SJSA1 (cell line): ENCODE measurements at places on chromosomes 13 and 19. TPM values are rescaled to one million over a fixed set of nuclear protein-coding genes. Genes with fewer than 3 reads are reported as not detected.
A peak's percentile ranks its signal among the peaks of the same experiment; 100 is the strongest.

DNA sequence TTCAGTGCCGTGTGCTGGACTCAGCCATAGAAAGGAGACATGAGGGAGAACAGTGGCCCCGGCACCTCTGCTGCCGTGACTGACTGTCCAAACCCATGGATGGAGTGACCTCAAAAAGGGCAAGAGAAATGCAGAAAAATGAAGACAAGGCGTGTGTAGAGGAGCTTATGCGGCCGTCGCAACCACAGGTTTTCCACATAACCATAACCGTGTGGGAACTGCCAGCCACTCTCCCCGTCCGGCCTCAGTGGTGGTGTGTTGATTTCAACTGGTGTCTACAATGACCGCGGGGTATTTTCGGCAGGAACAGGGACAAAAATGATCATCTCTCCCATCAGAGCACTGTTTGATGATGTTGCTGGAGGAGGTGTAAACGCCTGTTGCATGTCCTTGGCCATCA lies 42.9 kb upstream of the F7 start:
- DNase-seq, result no peak

GRCh38 chr19:40815223-40815622 lies 16.2 kb downstream of the EGLN2 start:
- no peak for DNase-seq

- no peak for DNase-seq
Observed at GRCh38 chr13:43315522-43315921, 292.1 kb downstream of the DNAJC15 start.

GRCh38 chr19:6803036-6803404 lies 30.5 kb downstream of the VAV1 start:
- DNase-seq, result no peak

- no peak for DNase-seq
Observed at GRCh38 chr13:41434831-41435520, 22.4 kb upstream of the RGCC start.

DNA sequence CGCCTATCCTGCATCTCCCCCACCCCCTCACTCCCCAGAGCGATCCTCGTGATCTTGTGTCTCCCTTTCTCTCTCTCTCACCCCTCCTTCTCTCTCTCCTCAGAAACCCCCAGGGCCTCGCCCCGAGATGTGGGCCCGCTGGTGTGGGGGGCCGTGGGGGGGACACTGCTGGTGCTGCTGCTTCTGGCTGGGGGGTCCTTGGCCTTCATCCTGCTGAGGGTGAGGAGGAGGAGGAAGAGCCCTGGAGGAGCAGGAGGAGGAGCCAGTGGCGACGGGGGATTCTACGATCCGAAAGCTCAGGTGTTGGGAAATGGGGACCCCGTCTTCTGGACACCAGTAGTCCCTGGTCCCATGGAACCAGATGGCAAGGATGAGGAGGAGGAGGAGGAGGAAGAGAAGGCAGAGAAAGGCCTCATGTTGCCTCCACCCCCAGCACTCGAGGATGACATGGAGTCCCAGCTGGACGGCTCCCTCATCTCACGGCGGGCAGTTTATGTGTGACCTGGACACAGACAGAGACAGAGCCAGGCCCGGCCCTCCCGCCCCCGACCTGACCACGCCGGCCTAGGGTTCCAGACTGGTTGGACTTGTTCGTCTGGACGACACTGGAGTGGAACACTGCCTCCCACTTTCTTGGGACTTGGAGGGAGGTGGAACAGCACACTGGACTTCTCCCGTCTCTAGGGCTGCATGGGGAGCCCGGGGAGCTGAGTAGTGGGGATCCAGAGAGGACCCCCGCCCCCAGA lies 12.8 kb upstream of the TOMM40 start:
- DNase-seq, result no peak

GRCh38 chr13:83220241-83220640 lies 662.0 kb downstream of the SLITRK1 start:
- no peak for DNase-seq

- DNase-seq, result no peak
Observed at GRCh38 chr19:55279340-55279739, 570 bp downstream of the HSPBP1 start.

DNA sequence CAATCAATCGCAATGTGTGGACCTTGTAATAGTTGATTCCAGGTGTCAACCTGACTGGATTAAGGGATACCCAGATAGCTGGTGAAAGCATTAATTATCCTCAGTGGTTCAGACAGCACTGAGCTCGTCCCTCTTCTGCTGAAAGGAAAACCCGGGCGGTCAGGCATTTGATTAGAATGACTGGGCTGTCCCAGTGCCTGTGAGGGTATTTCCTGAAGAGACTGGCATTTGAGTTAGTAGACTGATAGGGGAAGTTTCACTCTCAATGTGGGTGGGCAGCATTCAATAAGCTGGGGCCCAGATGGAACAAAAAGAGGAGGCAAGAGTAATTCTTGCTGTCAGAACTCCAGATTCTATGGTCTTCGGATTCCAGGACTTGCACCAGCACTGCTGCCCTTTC lies 31.9 kb downstream of the KPNA3 start:
- DNase-seq, result peak; percentile 3

DNA sequence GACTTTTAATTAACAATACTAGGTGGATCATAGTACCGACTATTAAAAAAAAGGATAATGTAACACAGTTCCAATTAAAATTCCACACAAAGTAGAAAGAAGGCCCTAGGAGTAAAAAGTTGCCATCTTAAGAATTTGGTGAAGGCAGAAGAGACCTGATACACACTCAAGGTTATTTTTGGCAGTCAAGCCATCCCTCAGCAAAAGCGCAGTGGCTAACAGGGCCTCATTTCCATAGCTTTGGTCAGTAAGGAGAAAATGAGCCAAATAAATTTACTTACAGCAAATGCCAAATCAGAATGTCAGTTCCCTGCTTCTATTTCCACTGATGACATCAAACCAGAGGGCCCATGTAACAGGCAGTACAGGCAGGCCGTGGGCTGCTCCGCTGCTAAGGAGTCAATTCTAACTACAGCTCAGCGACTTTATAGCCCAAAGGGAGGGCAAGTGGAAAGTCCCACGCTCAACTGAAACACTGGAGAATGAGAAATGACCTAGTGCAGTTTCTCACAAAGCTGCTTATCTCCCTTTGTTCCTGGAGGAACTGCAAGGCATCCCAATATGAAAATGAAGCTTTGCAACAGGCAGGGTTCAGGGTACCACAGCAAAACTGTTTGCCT lies 6.3 kb downstream of the ARGLU1 start:
- DNase-seq, result no peak

DNA sequence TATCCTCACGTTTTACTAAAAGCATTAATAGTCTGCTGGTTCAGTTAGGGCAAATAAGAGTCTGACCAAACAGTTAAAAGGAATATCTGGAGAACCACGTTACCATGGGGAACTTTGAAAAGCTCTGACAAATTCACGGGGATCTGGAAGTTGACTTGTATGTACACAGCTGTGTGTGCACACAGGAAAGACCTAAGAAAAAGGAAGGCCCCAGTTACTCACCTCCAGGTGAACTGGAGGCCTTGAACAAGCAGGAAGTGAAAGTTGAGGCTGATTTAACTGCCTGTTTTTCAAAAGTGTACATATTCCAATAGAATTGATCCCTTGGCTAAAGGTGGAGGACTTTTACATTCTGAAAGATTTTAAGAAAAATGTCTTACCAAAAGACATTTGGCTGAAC lies 1891.6 kb upstream of the PCDH20 start:
- DNase-seq, result no peak

- no peak for DNase-seq
Observed at GRCh38 chr19:22527554-22527953, 105.4 kb upstream of the ZNF98 start.

GRCh38 chr19:11223200-11223599 lies 16.2 kb upstream of the ANGPTL8 start:
- DNase-seq, result no peak

- peak; percentile 73 for DNase-seq
Observed at GRCh38 chr13:110322126-110322827, 15.2 kb downstream of the COL4A2 start.

- no peak for DNase-seq
Observed at GRCh38 chr13:23824371-23824770, 64.8 kb downstream of the MIPEP start.

DNA sequence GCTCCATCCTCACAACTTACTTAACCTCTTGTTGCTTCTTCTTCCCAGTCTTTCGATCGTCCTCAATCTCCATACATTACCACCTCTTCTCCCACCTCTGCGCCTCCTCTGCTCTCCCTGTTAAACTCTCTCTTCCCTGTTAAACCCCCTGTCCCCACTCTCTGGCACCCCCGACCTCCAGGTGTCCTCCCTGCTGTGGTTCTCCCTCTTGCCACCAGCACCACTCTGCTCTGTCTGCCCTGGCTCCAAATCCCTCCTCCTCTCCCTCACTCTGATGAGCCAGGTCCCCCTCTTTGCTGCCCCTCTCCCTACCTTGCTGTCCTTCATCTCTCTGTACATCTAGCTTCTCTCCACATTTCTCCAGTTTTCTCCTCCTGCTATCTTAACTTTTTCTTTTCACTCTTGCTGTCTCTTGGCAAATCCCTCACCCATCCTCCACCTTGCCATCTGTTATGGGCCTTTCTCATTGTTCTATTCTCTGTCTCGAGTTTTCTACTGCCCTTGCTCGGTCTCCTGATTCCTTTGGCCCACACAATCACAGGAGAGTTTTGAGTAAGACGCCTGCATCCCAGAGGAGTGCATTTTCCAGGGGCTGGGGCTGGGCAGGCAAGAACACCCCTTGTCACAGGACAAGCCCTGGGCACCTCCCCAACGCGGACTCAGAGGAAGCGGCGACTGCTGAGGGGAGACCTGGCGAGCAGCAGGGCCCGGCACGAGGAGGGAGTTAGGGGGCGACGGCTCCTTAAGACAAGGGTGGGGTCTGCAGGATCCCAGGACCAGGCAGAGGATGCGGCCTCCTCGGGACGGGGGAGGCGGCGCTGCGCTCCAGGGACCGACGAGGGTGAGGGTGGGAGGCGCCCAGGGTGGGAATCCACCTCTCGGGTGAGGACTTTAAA lies 21.4 kb upstream of the ERVV-1 start:
- DNase-seq, result no peak

DNA sequence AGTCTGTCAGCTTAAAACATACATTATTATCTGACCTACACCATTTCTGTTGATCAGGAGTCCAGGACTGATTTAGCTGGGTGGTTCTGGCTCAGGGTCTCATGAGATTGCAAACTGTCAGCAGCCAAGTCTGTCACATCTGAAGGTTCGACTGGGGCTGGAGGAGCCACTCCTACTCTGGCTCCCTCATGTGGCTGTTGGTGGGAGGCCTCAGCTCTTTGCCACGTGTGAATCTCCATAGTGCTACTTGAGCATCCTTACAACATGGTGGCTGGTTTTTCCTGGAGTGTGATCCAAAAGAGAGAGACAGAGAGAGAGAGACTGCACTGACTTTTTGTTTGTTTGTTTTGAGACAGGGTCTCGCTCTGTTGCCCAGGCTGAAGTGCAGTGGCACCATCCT lies 63.6 kb upstream of the NFIC start:
- no peak for DNase-seq

GRCh38 chr19:12994701-12995595 lies at the start of gene NFIX:
NFIX (plus strand) TSS chr19:12995475; CDS start chr19:12995838, 363 bp downstream.
- no peak for DNase-seq

DNA sequence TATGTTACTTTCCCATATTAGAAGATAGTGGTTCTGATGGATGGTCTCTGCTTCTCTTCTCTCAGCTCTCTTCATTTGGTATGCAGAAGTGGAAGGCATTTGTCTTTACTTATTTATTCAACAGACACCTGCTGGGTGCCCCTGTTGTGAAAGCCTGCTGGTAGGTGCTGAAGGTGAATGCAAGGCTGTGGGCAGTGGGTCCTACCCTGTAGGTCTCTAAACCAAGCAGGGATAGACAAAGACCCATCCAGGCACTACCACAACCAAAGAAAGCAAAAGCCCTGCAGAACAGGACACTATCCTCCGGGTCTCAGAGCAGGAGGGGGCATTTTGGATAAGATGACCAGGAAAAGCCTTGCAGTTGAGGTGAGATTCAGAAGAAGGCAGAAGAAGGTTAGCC lies 106.1 kb downstream of the STARD13 start:
- no peak for DNase-seq

DNA sequence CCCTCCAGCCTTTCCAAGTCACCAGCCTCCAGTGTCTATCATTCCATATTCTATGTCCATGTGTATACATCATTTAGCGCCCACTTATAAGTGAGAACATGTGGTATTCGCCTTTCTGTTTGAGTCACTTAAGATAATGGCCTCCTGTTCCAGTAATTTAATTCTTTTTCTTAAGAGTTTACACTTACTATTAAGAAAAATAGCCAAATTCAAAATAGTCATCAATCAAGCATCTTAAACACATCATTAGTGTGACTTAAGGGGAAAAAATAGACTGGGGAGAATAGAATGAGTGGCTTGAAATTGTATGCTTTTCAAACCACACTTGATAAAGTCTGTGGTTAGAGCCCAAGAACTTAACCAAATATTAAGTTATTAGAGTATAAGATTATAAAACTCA lies 248.0 kb downstream of the MAB21L1 start:
- no peak for DNase-seq

DNA sequence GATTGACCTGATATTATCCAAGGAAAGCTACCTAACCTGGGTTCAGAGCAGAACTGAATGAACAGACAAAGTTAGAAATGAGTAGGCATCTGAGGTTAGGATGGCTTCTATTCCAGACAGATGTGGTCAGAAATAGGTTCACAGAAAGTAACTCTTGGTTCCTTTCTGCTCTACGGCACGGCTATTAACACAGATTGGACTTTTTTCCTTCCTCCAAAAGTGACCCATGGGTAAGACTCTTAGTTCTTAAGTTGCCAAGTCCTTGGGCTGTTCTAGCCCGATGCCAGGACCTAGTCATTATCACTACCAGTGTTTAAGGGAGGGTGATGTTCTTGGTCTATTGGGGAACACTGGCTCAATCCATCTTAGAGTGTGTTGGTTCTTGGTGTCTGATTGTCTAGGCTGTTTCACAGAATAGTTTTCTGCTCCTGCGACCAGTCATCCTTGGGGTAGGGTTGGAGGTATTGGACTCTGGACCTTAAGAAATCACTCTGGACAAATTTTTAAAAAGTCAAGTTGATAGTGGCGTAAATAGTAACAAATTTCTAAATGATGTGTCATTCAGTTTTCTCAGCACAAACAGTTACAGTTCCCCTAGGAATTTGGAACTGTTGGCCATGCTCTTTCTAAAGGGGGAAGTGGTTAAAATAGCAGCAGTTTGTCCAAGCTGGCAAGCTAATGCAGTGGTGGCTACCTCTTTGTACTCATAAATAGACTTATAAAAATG lies 60.1 kb upstream of the MYCBP2 start:
- DNase-seq, result no peak

PLPPR2 gene
- 22.3 and 22.5 TPM in 2 replicates for total RNA-seq

AMER2 gene
- not detected in 2 replicates for total RNA-seq

LGALS16 gene
- total RNA-seq, result not detected in 2 replicates

KIRREL2 gene
- total RNA-seq, result not detected in 2 replicates

NLRP9 gene
- not detected in 2 replicates for total RNA-seq
